ENCODE measurements at places on chromosomes 12 and 14. TPM values are rescaled to one million over a fixed set of nuclear protein-coding genes. Genes with fewer than 3 reads are reported as not detected.

The MORN3 gene
- total RNA-seq: 1.5 TPM

- DNase-seq: peak; percentile 8
Measured at GRCh38 chr12:10771132-10771733, 31.2 kb downstream of the TAS2R7 start.

DNA sequence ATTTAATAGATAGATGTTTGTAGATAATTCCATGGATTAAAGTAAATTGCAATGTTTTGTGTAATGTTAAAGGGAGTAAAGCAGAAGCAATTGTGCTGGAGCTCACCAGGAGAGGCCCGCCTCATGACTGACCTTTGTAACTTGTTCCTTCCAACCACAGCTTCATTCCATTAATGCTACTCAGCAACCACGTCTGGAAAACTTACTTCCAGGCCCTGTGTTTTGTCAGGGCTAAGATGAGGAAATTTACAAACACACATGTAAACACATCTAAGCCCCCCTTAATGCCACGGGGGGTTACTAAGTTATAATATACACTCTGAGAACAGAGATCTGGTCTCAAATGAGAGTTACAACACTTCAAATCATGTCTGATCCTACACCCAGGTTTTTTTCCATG is 12.4 kb downstream of the LUM start:
- DNase-seq: no peak

The ENDOU gene
- total RNA-seq: not detected

The BDKRB2 gene
- total RNA-seq: 1.3 TPM

DNA sequence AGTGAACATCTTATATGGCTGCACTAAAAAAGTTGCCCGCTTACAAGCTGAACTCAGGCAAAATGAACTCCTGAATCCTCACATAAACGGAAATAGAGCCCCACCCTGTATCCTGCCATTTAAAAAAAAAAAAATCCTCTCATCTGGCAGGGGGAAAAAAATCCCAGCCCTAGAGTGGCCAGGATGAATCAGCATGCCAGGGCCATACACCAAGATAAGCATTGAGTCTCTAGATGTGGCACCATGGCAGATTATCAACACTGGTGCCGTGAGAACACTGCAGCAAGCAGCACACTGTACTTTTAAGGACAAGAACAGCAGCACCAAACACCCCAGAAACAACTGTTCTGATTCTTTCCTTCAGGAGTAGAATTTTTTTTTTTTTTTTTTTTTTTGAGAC is 65.5 kb downstream of the RASSF3 start:
- no peak for DNase-seq

- DNase-seq: no peak
Measured at GRCh38 chr14:34450542-34450915, 11.5 kb downstream of the SPTSSA start.

DNA sequence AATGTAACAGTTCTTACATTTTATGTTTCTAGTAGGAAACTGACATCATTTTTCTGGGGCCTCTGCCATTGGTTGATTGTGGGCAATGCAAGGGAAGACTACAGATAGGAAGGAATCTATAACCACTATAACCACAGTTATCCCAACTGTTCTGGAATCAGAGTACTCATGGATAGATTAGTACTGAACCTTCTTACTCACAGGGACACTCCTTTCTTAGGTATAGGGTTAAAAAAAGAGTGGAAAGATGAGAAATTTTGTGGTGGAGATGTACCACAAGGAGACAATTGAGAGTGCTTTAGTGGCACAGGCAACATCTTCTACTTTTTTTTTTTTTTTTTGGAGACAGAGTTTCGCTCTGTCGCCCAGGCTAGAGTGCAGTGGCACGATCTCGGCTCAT is 21.0 kb downstream of the TMEM116 start:
- no peak for DNase-seq

DNA sequence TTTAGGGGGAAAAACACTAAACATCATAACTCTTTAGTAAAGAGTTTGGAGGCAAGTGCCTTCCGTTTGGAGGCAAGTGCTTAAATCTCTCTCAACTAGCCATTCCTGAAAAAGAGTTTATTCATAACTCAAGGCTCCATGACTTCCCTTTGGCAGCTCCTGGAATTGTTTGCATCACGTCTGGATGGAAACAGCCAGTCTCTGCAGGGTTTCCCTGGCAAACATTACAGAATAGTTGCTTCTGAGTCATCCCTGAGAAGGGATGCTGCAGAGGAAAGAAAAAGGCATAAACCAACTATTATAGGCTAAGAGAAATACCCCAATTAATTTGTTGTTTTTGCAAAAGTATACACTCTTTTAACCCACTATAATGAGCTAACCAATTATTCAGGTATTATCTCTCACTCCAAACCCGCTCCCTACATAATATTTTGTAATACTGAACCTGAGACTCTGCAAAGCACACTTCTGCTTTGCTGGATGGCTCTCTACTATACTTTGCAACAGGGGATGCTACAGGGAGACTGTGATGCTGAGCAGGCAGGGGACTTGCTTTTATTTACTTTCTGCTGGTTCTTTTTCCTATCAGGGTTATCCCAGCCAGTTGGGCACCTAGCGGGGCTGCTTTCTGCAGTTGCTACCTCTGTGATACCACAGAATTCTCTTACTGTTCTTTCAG is 497.7 kb downstream of the FUT8 start:
- DNase-seq: peak; percentile 22

- no peak for DNase-seq
Measured at GRCh38 chr12:91562476-91562875, 379.9 kb upstream of the DCN start.

DNA sequence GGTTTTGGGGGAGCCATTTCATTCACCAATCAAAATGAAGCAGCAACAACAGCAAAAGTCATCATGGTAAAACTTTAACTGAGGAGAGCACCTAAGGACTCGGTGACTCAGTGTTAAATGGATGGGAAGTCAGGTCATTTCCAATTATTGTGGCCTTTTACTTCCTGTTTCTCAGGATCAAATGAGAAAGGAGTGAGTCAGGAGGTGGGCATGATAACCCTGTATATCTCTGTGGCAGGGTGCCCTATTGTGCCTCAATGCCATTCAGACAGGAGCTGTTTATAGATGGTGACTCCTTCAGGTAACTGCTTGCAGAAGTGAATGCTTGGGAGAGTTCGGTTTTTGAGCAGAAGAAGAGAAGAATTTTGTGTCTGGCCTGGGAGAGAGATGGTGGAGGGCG is 135.5 kb upstream of the CPM start:
- no peak for DNase-seq

The CLEC6A gene
- total RNA-seq: 0.07 TPM

GRCh38 chr14:34322940-34323418 is 139.1 kb downstream of the SPTSSA start:
- peak; percentile 77 for DNase-seq

GRCh38 chr14:64860039-64860438 is 19.7 kb downstream of the SPTB start:
- DNase-seq: no peak

- no peak for DNase-seq
Measured at GRCh38 chr12:46459861-46460545, 87.4 kb upstream of the SLC38A2 start.

DNA sequence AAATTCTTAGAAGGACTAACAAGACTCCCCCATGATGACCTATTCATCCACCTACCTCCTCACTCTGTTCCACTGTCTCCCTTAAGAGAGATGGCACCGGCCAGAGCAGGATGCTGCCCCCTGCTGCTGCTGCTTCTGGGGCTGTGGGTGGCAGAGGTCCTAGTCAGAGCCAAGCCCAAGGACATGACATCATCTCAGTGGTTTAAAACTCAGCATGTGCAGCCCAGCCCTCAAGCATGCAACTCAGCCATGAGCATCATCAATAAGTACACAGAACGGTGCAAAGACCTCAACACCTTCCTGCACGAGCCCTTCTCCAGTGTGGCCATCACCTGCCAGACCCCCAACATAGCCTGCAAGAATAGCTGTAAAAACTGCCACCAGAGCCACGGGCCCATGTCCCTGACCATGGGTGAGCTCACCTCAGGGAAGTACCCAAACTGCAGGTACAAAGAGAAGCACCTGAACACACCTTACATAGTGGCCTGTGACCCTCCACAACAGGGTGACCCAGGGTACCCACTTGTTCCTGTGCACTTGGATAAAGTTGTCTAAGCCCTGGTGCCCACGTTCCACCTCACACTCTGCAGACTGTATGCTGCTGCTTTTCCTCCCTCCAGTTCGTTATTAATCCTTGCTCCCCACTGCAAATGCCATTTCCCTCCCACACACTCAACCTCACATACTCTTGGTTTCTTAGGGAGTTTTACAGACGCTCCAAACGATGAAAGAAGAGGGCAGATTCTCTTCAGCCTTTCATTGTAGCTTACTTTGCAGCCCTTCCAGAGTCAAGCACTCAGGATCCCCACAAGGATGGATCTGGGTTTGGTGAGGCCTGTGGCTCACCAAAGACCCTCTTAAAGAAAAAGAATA is at the start of gene RNASE8:
RNASE8 (plus strand) TSS at position 20 of the 873 bp plus-strand sequence; CDS start at position 91, 71 bp downstream.
- no peak for DNase-seq

Data from H7 (cell line).